Fibroblast of the aortic adventitia (primary cell): ENCODE measurements at places on chromosomes 2 and 18. TPM values are rescaled to one million over a fixed set of nuclear protein-coding genes. Genes with fewer than 3 reads are reported as not detected.

The DSC3 gene
- 0.09 and 12.1 TPM in 2 replicates for total RNA-seq

The NETO1 gene
- not detected in 2 replicates for total RNA-seq

The TPRKB gene
- 8.3 and 54.8 TPM in 2 replicates for total RNA-seq

The TMEM37 gene
- total RNA-seq: not detected in 2 replicates

The ECEL1 gene
- not detected in 2 replicates for total RNA-seq

The TEKT4 gene
- not detected in 2 replicates for total RNA-seq

The ASB18 gene
- total RNA-seq: not detected in 2 replicates

The HJURP gene
- 1.1 and 34.9 TPM in 2 replicates for total RNA-seq

The EPHA4 gene
- total RNA-seq: 13.9 and 26.7 TPM in 2 replicates

DNA sequence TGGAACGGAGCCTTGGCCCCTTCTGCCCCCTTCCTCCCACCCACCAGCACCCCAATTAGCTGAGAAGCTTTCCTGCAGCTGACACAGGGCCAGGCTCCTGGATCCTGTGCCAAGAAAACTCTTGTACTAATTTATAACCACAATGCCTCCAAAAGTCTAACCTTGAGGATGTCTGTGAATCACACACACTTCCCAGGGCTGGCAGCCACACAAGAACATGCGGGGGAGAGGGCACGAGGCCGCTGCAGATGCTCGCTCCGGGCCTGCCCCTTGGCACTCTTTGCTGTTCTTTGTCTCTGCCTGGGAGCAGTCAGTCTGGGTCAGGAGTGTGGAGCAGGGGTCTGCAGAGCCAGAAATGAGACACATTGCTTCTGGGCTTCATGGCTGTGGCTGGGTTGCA is 62.7 kb upstream of the KIF5C start:
- DNase-seq: peak; percentile 54

- DNase-seq: no peak
These were observed 114.2 kb downstream of the SRBD1 start for GRCh38 chr2:45496869-45497268.

- no peak for DNase-seq
These were observed 211.0 kb downstream of the ZNF385B start for GRCh38 chr2:179650420-179650819.

- DNase-seq: peak; percentile 93
These were observed 721 bp downstream of the ADAM17 start for GRCh38 chr2:9554921-9555296.

- no peak for DNase-seq
These were observed 58.6 kb downstream of the MGAT5 start for GRCh38 chr2:134312482-134312881.

- no peak for DNase-seq
These were observed 89.1 kb upstream of the NEDD4L start for GRCh38 chr18:57954935-57955334.

DNA sequence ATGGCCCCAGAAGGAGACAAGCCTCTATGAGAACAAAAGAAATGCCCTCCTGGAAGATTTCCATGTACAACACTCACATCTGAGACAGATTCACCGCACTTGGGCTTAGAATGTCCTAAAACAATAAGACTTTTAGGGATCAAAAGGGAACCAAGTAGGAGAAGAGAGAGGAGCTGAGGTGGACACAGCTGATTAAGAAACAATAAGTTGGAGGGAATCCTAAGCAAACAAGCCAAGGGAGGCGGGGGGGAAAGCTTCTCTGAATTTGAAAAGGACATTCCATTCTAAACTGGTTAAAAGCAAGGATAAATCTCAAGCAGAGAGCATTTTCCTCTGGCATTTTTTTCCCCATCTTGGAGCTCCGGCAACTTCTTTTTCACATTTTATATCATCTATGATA is 9.9 kb downstream of the ACVR1 start:
- peak; percentile 79 for DNase-seq

GRCh38 chr2:149028377-149028776 is 10.1 kb upstream of the LYPD6B start:
- no peak for DNase-seq

DNA sequence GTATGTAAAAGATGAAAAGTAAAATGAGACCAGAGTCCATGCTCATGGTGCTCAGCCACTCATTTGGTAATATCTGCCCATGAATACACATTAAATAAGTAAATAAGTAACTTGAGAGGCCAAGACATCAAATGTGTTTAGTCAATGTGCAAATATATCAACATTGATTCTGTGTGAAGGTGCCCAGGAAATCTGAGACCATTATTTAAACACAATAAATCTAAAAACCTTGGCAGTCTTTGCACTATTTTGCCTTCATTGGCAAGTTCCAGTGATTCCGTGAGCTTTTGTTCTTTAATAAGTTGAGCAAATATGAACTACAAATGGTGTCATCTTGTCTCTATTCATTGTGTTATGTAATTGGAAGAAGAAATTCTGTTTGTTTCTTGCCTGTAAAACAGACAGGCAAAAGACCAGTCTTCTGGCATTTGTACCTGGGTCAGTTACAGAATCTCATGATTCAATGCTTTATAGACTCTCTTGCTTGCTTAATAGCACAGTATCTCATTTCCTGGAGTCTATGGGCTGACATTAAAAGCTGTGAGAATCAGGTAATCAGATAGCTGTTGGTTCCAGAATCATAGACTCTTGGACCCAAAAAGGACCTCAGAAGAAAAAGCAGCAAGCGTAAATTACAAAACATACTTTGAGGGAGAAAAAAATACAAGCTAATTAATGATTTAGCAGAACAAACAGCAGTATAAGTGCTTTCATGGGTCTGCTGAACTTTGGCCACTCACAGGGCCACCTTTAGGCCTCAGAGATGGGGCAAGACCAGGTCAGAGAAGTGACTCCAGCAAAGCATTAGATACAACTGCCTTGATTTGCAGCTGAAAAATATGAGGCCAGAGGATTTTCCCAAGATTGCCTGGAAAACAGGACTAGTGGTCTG is 20.0 kb upstream of the SERPINB3 start:
- no peak for DNase-seq

- no peak for DNase-seq
These were observed 692.3 kb downstream of the LRP1B start for GRCh38 chr2:141438536-141438935.

- peak; percentile 25 for DNase-seq
These were observed 27.0 kb upstream of the THUMPD2 start for GRCh38 chr2:39805936-39806608.

- no peak for DNase-seq
These were observed 6.0 kb downstream of the LHCGR start for GRCh38 chr2:48749291-48750127.

- DNase-seq: peak; percentile 79
These were observed 136.5 kb downstream of the TXNL1 start for GRCh38 chr18:56501896-56502295.

DNA sequence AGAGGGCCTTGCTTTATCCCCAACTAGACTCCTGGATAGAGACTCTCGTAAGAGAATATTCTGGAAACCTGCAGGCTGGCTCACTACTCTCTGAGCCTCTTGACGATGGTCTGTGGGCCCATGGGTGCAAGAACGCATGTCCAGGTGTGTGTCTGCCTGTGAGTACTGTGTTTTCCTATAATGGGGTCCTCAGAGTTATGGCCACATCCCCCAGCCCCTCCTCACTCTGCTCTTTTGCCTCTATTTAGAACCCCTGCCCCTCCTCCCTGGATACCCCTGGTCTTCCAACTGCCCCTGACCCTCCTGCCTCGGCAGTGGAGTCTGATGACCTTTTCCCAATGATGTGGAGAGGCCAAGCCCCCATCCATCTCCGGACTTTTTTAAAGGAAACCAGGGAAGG is 148.1 kb downstream of the ZFP36L2 start:
- DNase-seq: no peak

- DNase-seq: no peak
These were observed 120.6 kb upstream of the BOD1L2 start for GRCh38 chr18:57026316-57026715.

GRCh38 chr18:63213331-63213900 is 106.2 kb downstream of the BCL2 start:
- peak; percentile 31 for DNase-seq

- DNase-seq: no peak
These were observed 13.4 kb downstream of the ITGA6 start for GRCh38 chr2:172440795-172441194.
